ENCODE measurements at places on chromosomes 2 and 18.

DNA sequence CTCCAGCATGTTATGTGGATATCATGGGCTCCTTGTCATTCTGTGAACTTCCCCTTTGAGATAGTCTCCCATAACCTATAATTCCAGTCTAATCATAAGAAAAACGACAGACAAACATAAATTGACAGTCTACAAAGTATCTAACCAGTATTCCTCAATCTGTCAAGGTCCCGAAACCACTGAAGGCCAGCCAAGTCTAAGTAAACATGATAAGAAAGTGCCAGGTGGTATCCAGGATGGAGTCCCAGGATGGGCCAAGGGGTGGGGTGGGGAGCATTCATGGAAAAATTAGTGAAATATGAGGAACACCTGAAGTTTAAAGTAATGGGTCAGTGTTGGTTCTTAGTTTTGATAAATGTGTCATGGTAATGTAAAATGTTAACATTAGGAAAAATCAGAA is 355.5 kb downstream of the DPP10 start:
- no peak for DNase-seq

DNA sequence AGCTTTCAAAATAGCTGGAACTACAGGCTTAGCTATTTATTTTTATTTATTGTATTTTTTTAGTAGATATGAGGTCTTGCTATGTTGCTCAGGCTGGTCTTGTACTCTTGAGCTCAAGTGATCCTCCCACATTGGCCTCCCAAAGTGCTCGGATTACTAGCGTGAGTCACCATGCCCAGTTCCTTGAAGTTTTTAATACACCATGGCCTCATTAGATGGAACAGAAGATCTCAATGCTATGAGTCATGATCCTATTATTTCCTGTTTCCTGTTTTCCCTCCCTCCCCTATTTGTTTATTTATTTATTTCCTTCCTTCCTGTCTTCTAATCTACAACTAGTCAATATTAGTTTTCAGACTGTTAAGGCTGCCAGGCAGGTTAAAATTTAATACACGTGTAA is 309.0 kb downstream of the CMPK2 start:
- DNase-seq = no peak

DNA sequence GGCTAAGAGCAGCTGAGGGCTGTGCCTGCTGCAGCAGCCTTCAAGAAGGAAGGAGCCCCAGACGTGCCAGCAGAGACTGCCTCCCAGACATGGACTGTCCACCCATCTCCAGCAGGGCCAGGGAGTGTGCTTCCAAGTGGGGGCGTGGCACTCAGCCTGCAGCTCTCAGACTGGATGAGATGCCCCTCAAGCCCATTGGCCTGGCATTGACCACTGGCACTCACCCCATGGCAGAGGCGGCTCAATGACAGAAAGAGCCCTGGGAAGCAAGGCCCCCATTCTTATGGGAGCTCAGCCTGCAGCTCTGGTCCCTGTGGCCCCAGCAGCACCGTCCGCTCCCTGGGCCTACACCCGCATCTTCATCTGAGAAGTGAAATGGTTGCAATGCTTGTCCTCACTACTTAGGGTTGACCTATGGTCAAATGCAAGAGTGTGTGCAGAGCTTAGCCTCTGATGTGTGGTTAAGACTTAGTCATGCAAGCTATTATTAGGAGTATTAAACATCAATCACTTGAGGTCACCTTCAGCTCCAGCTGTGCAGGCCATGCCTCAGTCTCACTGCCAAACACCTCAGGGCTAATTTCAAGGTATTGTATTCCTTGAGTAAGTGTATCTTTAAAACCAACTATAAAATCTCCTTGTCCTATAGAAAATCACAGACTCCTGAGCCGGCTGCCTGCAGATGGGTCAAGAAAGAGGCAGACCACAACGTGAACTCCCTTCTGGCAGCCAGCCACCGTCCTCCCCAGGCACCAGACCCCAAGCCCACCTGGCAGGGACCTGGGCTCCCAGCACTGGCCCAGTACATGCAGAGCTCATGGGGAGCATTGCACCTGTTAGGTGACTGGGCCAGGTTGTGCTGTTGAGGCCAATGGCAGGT is 194.8 kb downstream of the NDUFA10 start:
- DNase-seq = no peak

- no peak for DNase-seq
Observed at GRCh38 chr2:169139993-169140767, 70.8 kb downstream of the DHRS9 start.

DNA sequence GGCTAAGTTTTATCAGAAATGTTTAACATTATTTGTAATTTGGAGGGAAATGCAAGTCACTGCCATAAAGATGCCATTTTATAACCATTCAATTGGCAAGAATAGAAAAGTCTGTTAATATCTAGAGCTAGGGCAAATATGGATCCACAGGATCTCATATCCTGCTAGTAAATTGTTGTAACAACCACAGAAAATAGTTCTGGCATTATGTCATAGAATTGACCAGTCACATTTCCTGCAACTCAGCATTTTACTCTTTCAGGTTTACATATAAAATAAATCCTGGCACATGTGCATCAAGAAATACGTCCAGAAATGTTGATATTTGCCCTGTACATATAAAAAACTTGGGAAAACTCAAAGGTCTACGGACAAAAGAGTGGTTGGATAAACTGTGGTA is 32.9 kb downstream of the OSBPL6 start:
- DNase-seq = no peak

- no peak for DNase-seq
Observed at GRCh38 chr18:45774065-45774521, 50.1 kb downstream of the SLC14A1 start.

DNA sequence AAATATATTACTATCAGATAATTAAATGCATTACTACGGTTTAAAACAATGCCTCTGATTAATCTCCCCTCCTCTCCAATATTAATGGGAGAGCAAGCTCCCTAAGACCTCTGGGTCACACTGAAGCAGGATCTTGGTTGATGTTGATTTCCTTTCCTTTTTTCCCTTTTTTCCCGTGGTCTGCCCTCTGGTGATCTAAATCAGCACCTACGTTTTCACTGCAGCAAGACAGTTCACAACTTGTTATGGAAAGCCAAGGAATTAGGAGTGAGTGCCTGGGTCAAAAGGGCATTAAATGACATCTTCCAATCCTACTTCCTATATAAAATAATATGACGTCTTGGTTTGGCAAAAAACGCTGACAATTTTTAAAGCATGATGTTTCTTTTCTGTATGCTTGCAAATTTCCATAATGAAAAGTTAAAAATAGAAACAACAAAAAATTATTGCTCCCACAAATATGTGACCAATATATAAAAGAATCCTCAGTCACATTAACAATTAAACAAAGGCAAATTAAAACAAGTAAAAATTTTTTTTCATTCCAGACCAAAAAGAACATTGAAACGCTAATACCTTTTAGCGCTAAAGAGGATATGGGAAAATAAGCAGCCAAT is 7.9 kb upstream of the CFAP36 start:
- DNase-seq = no peak

DNA sequence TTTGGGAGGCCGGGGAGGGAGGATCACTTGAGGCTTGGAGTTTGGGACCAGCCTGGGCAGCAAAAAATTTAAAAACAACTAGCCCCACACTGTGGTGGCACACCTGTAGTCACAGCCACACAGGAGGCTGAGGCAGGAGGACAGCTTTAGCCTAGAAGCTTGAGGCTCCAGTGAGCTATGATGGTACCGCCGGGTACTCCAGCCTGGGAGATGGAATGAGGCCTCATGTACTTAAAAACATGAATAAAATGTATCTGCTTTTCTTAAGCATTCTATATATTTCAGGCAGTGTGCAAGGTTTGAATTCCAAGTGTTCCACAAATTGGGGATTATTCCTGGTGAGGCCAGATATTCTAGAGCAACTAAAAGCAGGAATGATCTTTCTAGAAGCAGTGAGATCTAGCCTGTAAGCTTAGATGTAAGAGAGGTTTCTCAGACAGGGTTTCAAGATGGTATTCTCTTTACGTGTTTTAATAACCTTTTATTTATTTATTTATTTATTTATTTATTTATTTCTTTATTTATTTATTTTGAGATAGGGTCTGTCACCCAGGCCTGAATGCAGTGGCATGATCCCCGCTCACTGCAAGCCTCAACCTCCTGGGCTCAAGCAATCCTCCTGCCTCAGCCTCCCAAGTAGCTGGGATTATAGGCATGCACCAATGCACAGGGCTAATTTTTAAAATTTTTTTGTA is 4.1 kb upstream of the MARCHF7 start:
- DNase-seq = no peak

DNA sequence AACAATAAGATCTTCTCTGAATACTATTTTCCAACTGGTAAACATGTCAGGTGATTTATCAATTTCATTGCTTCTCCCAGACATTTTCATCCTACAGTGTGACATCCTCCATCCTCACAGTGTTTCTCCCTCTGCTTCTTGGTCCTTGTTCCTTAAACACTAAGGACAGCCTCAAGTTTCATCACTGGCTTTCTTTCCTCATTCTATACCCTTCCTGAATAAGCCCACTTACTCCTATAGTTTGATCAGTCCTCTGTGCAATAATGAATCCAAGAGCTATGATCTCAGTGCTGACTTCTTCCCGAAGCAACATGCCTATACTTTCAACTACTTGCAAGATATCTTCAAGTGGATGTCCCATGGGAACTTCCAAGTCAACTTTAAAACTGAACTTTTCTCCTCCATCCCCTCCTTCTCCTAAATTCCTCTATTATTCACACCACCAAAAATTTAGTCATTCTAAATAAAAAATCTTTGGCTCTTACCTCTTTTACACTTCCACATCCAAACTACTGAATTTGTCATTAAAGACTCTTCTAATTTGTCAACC is 87.6 kb downstream of the FAM228A start:
- no peak for DNase-seq

DNA sequence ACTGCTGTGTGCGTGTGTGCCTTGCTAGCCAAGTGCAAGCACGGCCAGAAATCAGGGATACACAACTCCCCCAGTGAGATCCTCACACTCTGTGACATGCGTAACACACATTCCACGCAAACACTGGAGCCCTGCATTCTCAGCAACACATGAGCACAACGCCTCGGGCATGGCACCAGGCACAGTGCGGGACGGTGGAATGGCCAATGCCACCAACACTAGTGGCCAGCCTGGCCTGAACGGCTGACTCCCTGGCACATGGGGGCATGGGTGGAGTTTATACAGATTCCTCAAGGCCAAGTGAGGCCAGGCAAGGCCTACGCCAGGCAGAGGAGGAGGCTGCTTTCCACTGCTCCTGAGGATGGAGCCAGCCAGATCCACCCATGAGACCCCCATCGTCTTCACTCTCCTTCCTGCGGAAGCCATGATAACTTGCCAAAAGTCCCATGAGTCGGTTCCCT is 56.2 kb downstream of the ANKMY1 start:
- no peak for DNase-seq

DNA sequence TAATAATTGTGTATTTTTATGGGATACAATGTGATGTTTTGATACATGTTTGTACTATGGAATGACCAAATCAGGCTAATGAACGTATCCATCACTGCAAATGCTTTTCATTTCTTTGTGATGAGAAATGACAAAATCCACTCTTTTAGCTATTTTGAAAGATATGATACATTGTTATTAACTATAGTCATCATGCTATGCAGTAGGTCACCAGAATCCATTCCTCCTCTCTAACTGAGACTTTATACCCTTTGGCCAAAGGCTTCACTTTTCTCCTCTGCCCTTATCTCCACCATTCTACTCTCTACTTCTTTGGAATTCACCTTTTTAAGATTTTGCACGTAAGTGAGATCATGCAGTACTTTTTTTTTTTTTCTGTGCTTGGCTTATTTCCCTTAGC is 44.5 kb upstream of the TMEM17 start:
- DNase-seq = no peak

DNA sequence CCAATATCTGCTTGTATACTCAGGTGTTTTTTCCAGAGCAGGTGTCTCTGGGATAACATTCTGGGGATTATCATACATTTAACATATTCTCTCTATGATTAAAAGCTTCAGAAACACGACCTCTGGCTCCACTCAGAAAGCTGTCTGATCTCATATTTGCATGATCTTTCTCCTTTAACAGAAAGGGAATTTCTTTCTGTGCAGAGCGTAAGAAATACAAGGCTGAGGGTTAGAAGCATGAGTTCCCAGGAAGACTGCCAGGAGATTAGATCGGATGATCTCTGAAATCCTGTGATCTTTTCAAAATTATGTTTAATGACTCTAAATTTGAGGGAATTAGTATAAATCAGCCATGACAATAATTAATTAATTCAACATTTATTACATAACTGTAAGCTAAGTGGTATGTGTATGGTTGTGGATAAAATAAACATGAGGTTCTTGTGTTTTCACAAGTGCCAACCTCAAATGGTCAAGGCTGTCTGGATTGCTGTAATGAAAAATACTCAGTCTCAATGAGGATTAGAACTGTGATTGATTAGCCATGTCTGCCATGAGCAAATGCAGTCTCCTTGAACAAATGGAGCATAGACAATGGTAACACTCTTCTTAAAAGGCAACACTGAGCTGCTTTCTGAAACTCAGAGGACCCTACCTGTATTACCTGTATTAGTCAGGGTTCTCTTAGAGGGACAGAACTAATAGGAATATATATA is 304.9 kb downstream of the STK39 start:
- no peak for DNase-seq
